ENCODE measurements at places on chromosomes 13 and 19.

DNA sequence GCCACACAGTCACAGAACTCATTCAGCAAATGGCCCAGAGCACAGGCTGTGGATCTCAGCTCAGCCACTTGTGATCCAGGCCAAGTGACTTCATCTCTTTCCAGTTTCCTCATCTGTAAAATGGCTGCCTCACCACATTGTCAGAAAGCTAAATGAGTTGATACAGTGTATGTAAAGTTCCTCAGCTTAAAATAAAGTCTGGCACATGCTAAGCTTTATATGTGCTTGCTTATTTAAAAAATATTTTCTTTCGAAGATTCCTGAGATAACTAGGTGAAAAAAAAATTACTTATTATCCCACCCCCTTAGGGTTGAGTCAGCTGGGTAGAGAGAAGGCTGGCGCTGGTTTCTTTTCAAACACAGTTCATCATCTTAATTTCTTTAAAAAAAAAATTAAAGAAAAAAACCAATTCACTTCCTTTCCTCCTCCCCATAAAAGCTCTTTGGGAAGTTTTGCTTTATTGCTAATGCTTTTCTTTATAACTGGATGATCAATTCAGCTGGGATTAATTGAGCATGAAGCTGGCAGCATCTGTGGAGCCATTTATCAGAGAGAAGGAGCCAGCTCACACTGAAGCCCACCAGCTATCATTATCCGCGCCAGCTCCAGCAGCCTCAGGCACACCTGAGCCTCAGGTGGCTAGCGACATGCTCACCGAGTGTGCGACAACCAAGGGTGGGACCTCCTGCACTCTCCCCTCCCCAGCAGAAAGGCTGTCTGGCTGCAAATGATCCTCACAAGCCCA lies 354.9 kb downstream of the FOXO1 start:
- no peak for DNase-seq

DNA sequence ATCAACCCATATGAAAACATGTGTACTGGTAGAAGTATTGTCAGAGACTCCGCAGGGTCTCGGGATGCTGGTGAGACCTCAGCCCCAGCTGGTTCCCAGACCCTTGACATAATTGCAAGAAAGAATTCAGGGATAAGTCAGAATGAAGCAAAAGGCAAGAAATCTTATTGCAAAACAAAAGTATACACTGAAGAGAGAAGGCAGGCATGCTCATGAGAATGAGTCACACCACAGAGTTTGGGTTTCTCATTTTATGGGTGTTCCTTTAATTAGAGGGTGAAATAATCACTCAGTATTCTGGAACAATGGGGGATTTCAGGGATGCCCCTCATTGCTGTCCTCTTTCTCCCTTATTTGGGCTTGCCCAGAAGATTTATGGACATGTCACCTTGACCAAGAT lies 1423.8 kb upstream of the MIR17HG start:
- DNase-seq, result no peak

DNA sequence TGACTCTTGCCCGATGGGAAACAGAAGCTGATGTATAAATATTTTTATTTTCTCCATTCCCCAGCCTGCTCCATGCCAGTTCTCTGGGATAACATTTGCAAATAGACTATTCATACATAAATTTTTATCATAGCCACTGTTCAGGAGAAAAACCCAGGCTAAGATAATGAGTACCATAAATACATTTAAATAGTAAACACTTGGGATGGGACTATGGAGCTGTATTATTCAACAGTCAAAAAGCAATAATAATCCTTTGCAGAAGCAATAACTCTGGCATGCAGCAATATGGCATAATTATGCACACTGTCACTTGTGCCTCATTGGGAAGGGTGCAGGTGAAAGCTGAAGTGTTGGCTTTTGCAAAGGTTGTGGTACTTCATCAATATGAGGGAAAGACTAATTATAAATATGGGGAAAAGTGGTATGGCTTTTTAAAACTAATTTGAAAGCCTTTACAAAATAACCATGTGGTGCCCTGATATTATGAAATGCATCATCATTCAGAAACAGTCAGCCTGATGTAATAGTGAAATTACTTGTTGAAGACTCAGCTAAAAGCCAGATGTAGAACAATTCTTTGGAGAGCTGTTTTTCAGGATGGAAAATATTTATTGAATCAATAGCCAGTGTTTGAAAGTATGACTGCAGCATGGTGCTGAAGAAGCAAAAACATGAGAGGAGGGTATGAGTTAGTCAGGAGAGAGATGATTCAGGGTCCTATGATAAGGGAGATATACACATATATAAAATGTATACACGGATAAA lies 2476.7 kb downstream of the PCDH9 start:
- no peak for DNase-seq

- DNase-seq, result peak; percentile 19
Observed at GRCh38 chr13:94558716-94559115, 37.2 kb downstream of the TGDS start.

DNA sequence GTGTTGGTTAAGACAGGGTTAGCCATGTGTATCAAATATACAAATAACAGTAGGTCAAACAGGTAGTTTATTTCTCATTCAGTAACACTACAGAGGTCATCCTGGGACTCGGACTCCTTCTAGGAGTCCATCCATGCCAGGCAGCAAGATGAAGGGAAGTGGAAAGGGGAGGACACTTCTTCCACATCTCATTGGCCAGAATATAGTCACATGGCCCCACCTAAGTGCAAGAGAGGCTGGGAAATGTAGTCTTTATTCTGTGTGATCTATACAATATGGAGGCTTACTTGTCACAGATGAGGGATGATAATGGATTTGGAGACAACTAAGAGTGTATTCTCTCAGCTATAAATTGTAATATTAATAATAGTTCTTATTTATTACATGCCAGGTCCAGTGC lies 31.1 kb downstream of the RDH8 start:
- DNase-seq, result no peak

DNA sequence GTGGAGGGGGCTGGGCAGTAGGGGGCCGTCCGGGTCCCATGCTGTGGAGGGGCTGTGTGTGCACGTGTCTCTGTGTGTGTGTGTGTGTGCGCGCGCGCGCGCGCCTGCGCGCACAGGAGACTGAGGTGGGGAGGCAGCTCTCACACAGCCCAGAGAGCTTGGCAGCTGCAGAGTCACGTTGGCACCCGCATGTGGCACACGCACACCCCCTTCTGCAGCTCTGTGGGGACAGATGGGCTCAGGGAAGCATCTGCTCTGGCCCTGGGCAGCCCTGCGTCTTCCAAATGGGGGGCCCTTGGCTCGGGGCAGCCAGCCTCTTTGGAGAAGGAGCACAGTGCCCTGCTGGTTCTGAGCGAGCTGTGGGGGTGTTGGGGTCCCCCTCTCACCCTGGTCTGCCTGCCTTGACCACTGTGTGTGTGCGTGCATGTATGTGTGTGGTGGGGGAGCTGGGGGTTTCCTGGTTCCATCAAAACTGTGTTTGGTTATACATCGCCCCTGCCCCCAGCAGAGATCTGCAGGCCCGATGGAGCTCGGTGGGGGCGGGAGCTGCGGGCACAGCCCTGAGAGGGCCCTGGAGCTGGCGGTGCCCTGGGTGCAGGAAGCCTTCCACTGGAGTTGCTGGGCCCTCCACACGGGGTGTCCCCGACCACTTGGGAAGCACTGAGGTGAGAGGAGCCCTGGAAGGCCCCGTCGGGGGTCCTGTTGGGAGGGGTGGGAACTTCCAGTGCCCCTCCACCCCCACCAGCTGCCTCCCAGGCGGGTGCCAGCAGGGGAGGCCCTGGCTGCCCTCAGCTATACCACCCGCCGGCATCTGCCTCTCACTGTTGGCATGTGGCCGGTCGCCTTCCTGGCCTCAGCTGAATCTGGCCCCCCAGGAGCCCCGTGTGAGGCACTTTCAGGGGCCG lies 67.1 kb downstream of the KDM4B start:
- no peak for DNase-seq
